ENCODE measurements at places on chromosomes 5 and 9. TPM values are rescaled to one million over a fixed set of nuclear protein-coding genes. Genes with fewer than 3 reads are reported as not detected.

DDX4 gene
- not detected for total RNA-seq

TAF1L gene
- under 0.01 TPM for total RNA-seq

OSMR gene
- 145 TPM for total RNA-seq

SMAD5 gene
- total RNA-seq: 80.4 TPM

TEX48 gene
- not detected for total RNA-seq

NMUR2 gene
- not detected for total RNA-seq

CXCL14 gene
- 0.13 TPM for total RNA-seq

HSD17B3 gene
- total RNA-seq: not detected

CTXN3 gene
- total RNA-seq: not detected
